Articular chondrocyte of knee joint (primary cell): ENCODE measurements at places on chromosomes 11 and 22. TPM values are rescaled to one million over a fixed set of nuclear protein-coding genes. Genes with fewer than 3 reads are reported as not detected.

The MUC6 gene
- not detected in 2 replicates for total RNA-seq

The OR56A3 gene
- not detected in 2 replicates for total RNA-seq

The SGSM1 gene
- 0.13 and 0.22 TPM in 2 replicates for total RNA-seq

The RNF215 gene
- total RNA-seq = 12.8 and 13.5 TPM in 2 replicates

The CASP12 gene
- total RNA-seq = 0.22 TPM in 1 of 2 replicates, not detected in the other

The OVOL1 gene
- not detected in 2 replicates for total RNA-seq

The TMEM80 gene
- total RNA-seq = 11.1 and 15.0 TPM in 2 replicates

The KCNJ11 gene
- under 0.01 TPM in 1 of 2 replicates, not detected in the other for total RNA-seq

The PATL1 gene
- 12.4 and 19.6 TPM in 2 replicates for total RNA-seq

The TEAD1 gene
- total RNA-seq = 145 and 177 TPM in 2 replicates

The FIBIN gene
- 6.0 and 14.3 TPM in 2 replicates for total RNA-seq

The TSPAN32 gene
- total RNA-seq = 1.4 and 3.5 TPM in 2 replicates

The NEFH gene
- total RNA-seq = 0.22 and 0.39 TPM in 2 replicates

The OR51B2 gene
- total RNA-seq = not detected in 2 replicates

The LAYN gene
- 61.5 and 62.7 TPM in 2 replicates for total RNA-seq

The NCR3LG1 gene
- 6.4 and 14.4 TPM in 2 replicates for total RNA-seq

The GAB4 gene
- not detected in 2 replicates for total RNA-seq

The NELL1 gene
- total RNA-seq = not detected in 2 replicates

The RASL10A gene
- total RNA-seq = not detected in 2 replicates

The SCGB1A1 gene
- total RNA-seq = not detected in 2 replicates

The SLC35F2 gene
- 1.8 and 3.9 TPM in 2 replicates for total RNA-seq

The CACNA1I gene
- under 0.01 TPM in 2 replicates for total RNA-seq

The CCDC89 gene
- 4.4 and 5.7 TPM in 2 replicates for total RNA-seq

The GLB1L2 gene
- 0.11 and 0.91 TPM in 2 replicates for total RNA-seq

The GP1BB gene
- 1.4 and 2.6 TPM in 2 replicates for total RNA-seq

The DNAJB7 gene
- 0.11 TPM in 1 of 2 replicates, not detected in the other for total RNA-seq

The TMEM121B gene
- total RNA-seq = 0.11 and 0.13 TPM in 2 replicates

The KCNA4 gene
- total RNA-seq = 3.9 and 5.5 TPM in 2 replicates

The SYT7 gene
- 3.4 and 4.3 TPM in 2 replicates for total RNA-seq

The NDUFA6 gene
- total RNA-seq = 46.5 and 56.2 TPM in 2 replicates

The B3GAT1 gene
- not detected in 2 replicates for total RNA-seq

The HTR3A gene
- total RNA-seq = not detected in 2 replicates

The PHLDA2 gene
- total RNA-seq = 3.1 and 3.9 TPM in 2 replicates

The DKK3 gene
- 47.4 and 118 TPM in 2 replicates for total RNA-seq

The RAG2 gene
- total RNA-seq = not detected in 2 replicates

The LRRC55 gene
- total RNA-seq = not detected in 2 replicates

The KIRREL3 gene
- 0.76 and 1.6 TPM in 2 replicates for total RNA-seq

The SULT4A1 gene
- 0.43 and 1.4 TPM in 2 replicates for total RNA-seq

The PKDREJ gene
- total RNA-seq = under 0.01 and 0.11 TPM in 2 replicates

The PRDX5 gene
- total RNA-seq = 218 and 224 TPM in 2 replicates

The SLC22A6 gene
- total RNA-seq = not detected in 2 replicates

The SYT13 gene
- 0.13 and 0.32 TPM in 2 replicates for total RNA-seq

The PLAAT3 gene
- 12.4 and 14.9 TPM in 2 replicates for total RNA-seq

The LGALS12 gene
- total RNA-seq = 0.11 TPM in 1 of 2 replicates, not detected in the other

The MMP7 gene
- total RNA-seq = not detected in 2 replicates

The TMPRSS4 gene
- under 0.01 TPM in 1 of 2 replicates, not detected in the other for total RNA-seq

The RIC3 gene
- 1.2 and 1.6 TPM in 2 replicates for total RNA-seq

The INPP5J gene
- 0.13 TPM in 1 of 2 replicates, not detected in the other for total RNA-seq

The OR5A2 gene
- total RNA-seq = not detected in 2 replicates
